ENCODE measurements at places on chromosomes 7 and 10. TPM values are rescaled to one million over a fixed set of nuclear protein-coding genes. Genes with fewer than 3 reads are reported as not detected.

DDC gene
- total RNA-seq: not detected

ASIC3 gene
- total RNA-seq: 0.62 TPM

CALHM1 gene
- not detected for total RNA-seq

OR9A2 gene
- 1.1 TPM for total RNA-seq

ZNF804B gene
- 4.2 TPM for total RNA-seq

UCN3 gene
- total RNA-seq: not detected

PDE1C gene
- total RNA-seq: 17.8 TPM

TMEM176A gene
- total RNA-seq: 0.47 TPM

LRRC61 gene
- total RNA-seq: 11.7 TPM

GARS1 gene
- 47.1 TPM for total RNA-seq

NEBL gene
- 61.1 TPM for total RNA-seq

SPDYE3 gene
- total RNA-seq: not detected

C10orf62 gene
- not detected for total RNA-seq

ANKRD61 gene
- 0.31 TPM for total RNA-seq

SEMA3D gene
- 4.4 TPM for total RNA-seq

SEC24C gene
- 44.0 TPM for total RNA-seq

ZNF438 gene
- 3.9 TPM for total RNA-seq

CLDN4 gene
- 0.31 TPM for total RNA-seq

ZNF735 gene
- not detected for total RNA-seq

TUBAL3 gene
- not detected for total RNA-seq

AKR1B15 gene
- total RNA-seq: not detected

SAP25 gene
- not detected for total RNA-seq

ANXA8 gene
- total RNA-seq: not detected

HKDC1 gene
- total RNA-seq: 2.3 TPM

LIPJ gene
- 3.4 TPM for total RNA-seq

CAMK2B gene
- total RNA-seq: 96.1 TPM

MYO3A gene
- total RNA-seq: 3.6 TPM

ADCYAP1R1 gene
- 53.0 TPM for total RNA-seq

SLC16A12 gene
- 4.1 TPM for total RNA-seq

HGF gene
- total RNA-seq: 5.9 TPM

LRRD1 gene
- total RNA-seq: 0.78 TPM

COL17A1 gene
- not detected for total RNA-seq

RINT1 gene
- total RNA-seq: 23.9 TPM

TSPAN15 gene
- 3.1 TPM for total RNA-seq

MGAM2 gene
- total RNA-seq: not detected

PRF1 gene
- not detected for total RNA-seq

AS3MT gene
- total RNA-seq: 10.8 TPM

CTTNBP2 gene
- total RNA-seq: 39.0 TPM

CCM2 gene
- 23.4 TPM for total RNA-seq

CALML3 gene
- not detected for total RNA-seq

CABCOCO1 gene
- 3.4 TPM for total RNA-seq

TEX47 gene
- not detected for total RNA-seq

C7orf25 gene
- 9.2 TPM for total RNA-seq

UTF1 gene
- total RNA-seq: not detected

GOLGA7B gene
- 11.9 TPM for total RNA-seq

FFAR4 gene
- total RNA-seq: not detected

CTNNA3 gene
- total RNA-seq: 1.7 TPM

WDFY4 gene
- 0.94 TPM for total RNA-seq

ACTR3C gene
- 7.3 TPM for total RNA-seq

ITIH5 gene
- total RNA-seq: 14.3 TPM

ADAMTS14 gene
- total RNA-seq: 0.16 TPM

VPS37D gene
- 21.5 TPM for total RNA-seq

HYAL4 gene
- total RNA-seq: not detected

FAM13C gene
- 24.3 TPM for total RNA-seq

DLD gene
- 70.5 TPM for total RNA-seq

All from occipital lobe (tissue), 3 donors.